ENCODE measurements at places on chromosomes 6 and 20. TPM values are rescaled to one million over a fixed set of nuclear protein-coding genes. Genes with fewer than 3 reads are reported as not detected.

The ADGRF4 gene
- not detected for total RNA-seq

The ENPP1 gene
- total RNA-seq = 0.40 TPM

The PTGIS gene
- total RNA-seq = 0.44 TPM

The TRIM10 gene
- under 0.01 TPM for total RNA-seq

The CDH26 gene
- 0.22 TPM for total RNA-seq

The OSER1 gene
- 30.7 TPM for total RNA-seq

The C20orf173 gene
- total RNA-seq = not detected

The ASIP gene
- not detected for total RNA-seq

The MLIP gene
- total RNA-seq = 1.1 TPM

The IL20RA gene
- 0.40 TPM for total RNA-seq

The BTN1A1 gene
- total RNA-seq = not detected

The WFDC2 gene
- not detected for total RNA-seq

The CST1 gene
- total RNA-seq = not detected

The FBXL4 gene
- 7.0 TPM for total RNA-seq

The RAET1E gene
- under 0.01 TPM for total RNA-seq

The HINT3 gene
- 10.7 TPM for total RNA-seq

The PRICKLE4 gene
- total RNA-seq = 5.2 TPM

The RAET1G gene
- total RNA-seq = 0.20 TPM

The BAG2 gene
- total RNA-seq = 0.87 TPM

The MYBL2 gene
- total RNA-seq = 2.2 TPM

The GSTA1 gene
- total RNA-seq = not detected
